Left lung (tissue), 14 donors: ENCODE measurements at places on chromosomes 5 and 9. TPM values are rescaled to one million over a fixed set of nuclear protein-coding genes. Genes with fewer than 3 reads are reported as not detected.

SPATA9 gene
- polyA plus RNA-seq: 0.91 TPM

C5orf58 gene
- 0.43 TPM for polyA plus RNA-seq

DNA sequence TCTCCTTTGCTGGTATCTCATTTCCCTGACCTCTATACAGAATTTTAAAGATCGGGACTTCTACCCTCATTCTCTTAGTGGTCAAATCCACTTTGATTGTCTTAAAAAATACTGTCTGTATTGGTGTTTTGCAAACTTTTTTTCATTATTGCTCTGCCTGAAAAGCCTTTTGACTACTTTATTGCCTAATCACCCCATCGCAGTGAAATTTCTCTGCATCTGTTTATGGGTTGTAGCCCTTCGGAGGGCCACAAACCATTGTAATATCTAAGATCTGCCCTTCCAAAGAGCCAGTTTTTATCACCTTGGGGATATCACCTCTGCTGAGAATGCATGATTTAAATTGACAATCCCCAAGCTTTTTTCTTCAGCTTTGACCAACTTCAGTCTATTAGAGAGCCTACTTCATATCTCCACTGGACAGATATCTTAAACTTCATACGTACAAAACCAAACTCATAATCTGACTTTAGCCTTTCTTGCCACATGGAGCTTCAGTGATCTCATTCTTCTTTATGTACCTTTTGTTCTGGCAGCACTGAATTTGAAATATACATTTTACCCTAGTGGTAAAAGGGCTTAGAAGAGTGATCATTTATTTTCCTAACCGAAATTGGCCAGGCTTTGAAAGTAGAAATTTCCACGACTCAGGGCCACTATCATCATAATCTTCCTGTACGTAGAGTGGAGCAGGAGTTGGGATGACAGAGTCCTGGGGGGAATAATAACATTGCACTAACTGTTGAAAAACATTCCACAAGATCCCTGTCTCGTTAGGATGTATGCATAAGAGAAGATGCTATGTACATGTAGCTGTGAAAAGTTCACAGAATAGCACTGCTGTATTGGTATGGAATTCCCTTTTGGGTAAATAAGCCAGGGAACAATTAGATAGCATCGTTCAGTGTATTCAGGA lies 21.4 kb downstream of the KIF2A start:
- no peak for DNase-seq

DNA sequence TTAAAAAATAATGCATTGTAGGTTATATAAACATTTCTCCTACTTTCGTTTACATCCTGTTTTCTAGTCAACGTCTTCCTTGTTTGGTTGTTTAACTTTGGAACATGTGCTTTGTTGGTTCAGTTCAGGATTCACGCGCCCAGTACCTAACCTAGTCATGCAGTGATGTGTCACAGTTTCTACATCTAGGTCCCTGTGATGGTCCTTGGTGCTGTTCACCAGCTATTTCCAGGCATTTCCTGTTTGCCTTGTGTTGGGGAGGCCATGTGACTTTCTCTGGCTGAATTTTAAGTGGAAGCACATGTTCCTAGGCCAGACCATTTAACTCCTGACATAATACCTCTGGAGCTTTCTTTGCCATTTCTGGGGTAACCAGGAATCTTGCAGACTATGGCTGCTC lies 292.3 kb downstream of the SMARCA2 start:
- no peak for DNase-seq

DNA sequence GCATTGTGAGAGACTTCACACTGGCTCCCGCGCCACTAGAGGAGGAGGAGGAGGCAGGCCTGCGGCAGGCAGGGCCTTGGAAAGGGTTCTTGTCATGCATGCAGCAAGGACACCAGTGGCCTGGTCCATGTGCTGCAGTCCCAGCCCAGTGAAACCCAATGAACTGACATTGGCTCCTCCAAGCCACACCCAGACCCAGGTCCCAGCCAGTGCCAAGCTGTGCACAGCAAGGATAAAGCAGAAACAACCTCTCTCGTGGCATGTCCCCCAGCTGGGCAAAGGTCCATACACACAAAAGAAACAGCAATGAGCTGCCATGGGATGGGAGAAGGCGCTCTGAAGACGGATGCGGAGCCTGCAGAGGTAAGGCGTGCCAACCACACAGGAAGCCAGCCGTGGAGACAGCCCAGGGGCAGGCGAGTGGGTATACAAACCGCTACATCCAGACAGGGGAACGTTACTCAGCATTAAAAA lies 89.2 kb downstream of the SEMA4D start:
- DNase-seq: no peak

- no peak for DNase-seq
Observed at GRCh38 chr5:59624898-59625297, 268.6 kb downstream of the PDE4D start.
